ENCODE measurements at places on chromosomes 5 and 9.

DNA sequence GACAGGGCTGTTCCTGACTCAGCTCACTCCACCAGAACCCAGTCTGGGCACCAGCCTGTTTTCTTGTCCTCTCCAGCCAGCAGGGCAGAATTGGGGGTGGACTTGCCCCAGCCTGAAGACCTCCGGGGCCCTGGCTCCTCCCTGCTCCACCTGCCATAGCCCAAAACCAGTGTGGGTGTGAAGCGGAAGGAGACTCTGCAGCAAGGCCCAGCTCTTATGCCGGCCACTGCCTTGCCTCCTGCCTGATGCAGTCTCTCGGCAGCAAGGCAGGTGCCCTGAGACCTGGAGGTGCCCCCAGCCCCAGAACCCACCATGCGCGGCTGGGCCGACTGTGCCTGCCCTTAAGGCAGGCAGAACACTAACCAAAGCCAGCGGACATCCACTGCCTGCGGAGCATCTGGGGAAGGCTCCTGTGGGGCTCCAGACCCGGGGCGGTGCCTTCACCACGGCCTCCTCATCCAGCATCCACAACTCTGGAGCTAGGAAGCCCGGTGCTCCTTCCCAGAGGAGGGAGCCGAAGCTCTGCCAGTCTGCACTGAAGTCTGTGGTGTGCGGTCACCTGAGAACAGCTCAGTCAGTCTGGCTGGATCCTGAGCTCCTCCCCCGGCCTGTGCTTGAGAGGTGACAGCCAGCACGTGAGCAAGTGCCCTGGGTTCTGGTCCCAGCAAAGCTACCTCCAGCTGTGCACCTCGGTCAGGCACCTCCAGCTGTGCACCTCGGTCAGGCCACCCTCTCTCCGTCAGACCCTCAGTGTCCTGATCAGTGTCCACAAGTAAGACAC is 116.7 kb downstream of the ADAMTS2 start:
- DNase-seq = no peak

DNA sequence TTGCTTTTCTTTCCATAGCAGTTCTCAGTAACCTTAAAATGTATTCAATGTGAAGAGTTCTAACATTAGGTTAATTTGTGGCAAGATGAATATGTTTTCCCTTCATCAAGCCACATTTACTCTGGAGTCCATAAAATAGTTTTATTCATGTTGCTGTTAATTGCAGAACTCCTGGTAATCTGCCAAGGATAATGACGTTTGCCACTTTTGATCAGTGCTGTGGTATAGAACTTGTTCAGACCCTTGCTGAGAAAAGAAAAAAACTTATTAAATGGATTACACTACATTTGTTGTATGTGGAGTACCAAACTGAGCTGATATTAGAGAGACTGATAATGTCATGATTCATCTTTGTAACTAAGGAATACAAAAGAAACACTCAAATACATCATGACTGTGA is 212.4 kb upstream of the DMAC1 start:
- DNase-seq = peak; percentile 82

- no peak for DNase-seq
Observed at GRCh38 chr5:135213466-135214239, 179.6 kb upstream of the PITX1 start.

DNA sequence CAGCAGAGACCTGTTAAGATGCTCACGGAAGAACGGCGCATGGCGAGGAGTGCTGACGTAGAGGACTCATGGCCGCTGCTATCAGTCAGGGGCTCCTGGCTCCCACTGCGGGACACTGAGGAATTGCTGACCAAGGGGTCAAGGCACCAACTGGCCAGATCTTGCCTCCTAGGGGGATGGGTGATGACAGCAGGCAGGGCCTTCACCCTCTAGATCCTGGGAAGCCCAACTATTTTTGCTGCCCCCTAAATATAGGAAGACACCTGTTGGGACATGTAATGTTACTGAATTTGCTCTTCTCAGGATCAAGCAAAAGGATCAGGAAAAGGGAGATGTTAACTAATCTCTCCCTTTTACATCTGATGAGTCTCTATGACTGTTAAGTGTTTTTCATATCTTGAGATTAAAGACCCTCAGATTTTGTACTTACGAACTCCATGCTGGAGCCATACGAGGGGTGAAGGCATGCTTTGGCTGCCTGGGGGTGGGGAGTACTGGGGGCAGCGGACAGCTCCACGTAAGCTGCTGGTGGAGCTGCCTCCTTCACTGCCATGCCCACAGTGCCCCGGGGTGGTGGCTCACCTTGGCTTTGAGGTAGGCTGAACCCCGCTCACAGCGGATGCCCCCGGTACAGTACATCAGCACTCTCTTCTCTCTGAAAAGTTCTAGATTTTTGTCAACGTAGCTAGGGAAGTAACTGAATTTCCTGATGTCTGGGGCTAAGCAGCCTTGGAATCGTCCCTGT is 28.1 kb downstream of the TSTD2 start:
- no peak for DNase-seq

DNA sequence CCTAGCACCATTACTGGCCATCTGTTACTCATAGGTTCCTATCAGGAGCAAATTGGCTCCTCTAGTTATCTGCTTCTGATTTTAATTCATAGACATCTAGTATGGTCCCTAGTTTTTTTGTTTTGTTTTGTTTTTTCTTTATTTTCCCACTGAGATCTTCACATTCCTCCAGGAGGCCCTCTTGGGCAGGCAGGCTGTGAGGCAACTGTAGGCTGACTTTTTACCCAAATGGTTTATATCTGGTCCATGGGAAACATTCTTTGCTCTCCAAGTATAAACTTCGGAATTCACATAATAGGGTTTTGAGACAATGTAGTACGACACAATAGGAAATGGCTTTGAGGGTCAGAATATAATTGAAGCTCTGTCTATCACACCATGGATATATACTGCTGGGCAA is 250.9 kb upstream of the DAB2 start:
- DNase-seq = no peak

- no peak for DNase-seq
Observed at GRCh38 chr9:90827181-90827871, 25.7 kb downstream of the SYK start.

- DNase-seq = no peak
Observed at GRCh38 chr9:113853333-113853732, 22.8 kb upstream of the ZNF618 start.

DNA sequence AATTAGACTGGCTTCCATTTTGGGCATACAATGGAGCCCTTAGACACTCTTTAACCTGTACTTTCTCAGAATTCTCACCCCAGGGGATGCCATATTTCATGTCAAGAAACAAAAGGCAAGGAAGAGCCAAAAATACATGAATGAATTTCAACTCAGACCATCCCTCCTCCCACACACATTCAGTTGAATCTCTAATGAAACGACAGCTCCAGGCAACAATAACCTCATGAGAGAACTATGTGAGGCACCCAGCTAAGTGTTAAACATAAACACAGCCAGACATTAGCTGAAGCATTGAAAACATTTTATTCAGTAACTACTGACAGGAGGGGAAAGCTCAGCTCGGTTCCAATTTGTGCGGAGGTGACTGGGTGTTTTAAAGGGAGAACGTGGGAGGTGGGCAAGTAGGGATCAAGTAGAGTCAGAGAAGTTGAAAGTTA is 1359.1 kb upstream of the CDH9 start:
- no peak for DNase-seq

DNA sequence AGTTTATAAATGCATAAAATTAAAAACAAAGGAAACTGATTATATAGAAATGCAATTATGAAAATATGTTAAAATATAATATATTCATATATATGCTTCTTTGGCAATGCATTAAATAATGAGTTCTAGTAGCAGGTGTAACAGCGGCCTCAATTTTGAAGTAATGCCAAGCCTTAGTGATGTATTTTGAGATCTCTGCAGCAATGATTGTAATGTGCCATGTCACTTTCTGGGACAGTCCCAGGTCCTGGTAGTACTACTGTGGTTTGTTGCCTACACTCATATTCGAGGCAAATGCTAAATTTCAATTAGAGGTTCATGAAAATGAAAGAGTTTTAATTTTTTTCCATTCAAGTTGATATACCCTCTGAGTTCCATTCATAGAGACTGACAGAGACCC is 75.8 kb upstream of the ORM1 start:
- DNase-seq = no peak

DNA sequence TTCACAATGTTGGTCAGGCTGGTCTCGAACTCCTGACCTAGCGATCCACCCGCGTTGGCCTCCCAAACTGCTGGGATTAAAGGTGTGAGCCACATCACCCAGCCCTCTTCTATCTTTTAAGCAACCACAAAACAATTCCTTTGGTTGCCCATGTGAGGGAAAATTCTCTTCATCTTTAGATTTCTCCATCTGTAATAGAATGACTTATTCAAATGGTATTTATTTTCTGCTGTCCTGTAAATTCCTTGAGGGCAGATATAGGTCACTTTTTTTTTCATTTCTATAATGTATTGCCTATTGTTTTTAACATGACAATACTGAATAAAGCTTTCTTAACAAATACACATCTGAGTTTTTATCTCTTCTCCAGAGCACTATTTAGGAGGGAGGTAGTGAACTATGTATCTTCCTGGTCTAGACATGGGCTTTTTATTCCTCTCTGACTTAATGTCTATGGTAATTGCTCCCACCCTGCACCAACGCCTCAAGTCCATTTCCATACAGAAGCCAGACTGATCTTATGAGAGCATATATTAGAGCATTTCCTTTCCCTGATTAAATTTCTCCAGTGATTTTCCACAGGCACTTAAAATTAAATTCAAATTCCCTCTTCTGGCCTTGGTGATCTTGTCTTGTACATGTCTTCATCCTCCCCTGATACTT is 595.6 kb downstream of the CAAP1 start:
- no peak for DNase-seq

DNA sequence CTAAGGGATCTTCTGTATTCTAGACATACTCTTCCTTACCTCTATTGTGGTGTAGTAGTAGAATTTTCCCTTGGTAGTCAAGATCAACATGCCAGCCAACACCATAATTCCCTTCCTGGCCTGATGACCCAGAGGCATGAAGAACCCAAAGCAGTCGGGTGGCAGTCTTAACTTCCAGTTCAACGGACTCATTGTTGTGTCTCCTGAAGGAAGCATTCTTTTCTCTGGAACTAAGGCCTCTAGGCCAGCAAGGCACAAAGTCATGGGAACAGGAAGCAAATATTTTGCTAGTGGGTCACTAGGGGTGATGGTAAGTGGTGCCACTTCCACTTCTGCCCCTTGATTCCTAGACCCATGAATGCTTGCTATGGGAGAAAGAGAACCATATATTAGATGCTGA is 55.2 kb upstream of the DAPK1 start:
- DNase-seq = no peak

DNA sequence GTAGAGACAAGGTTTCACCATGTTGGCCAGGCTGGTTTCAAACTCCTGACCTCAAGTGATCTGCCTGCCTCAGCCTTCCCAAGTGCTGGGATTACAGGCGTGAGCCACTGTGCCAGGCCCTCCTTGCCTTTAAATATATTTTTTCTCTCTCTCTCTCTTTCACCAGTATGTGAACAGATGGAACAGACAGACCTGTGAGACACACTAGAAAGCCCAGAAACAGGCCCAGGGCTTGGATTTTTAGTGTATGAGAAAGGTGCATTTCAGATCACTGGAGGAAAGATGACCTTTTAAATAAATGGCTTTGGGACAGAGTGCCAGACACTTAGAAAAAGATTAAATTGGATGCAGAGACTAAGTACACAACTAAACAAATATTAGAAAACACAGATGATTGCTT is 3.1 kb downstream of the RASGEF1C start:
- DNase-seq = no peak

DNA sequence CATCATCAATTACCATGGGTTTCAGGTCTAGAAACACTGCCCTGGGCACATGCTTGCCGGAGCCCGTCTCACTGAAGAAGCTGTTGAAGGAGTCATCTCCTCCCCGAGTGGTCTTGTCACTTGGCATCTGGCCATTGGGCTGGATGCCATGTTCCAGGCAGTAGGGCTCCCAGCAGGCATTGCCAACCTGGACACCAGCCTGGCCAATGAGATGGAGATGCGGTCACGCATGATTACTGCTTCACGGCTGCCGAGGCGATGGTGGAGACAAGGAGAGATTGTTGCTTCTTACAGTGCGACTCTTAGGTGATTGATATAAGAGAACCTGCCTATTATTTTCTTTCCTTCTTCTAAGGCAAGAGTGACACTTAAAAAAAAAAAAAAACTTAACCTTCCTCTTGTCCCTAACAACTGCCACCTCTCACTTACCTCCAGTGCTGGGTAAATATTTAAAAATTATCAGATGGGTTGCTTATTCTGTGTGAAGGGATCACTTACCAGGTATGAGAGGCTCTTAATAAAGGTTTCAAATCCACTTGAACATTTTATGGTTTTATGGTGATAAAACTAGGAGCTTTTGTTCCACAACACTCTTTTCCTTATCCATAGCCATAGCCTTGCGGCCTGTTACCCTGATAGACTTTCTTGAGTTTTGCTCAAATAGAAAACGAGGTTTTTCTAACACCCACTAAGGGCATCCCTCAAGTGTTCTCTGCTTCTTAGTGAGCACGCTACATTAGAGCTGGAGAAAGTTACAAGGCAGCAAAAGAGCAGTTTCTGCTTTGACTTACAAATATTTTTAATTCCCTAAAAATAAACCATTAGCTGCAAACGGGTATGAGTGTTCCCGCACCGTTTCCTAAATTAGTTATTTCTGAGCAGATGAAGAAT is 41.2 kb downstream of the NIM1K start:
- no peak for DNase-seq

DNA sequence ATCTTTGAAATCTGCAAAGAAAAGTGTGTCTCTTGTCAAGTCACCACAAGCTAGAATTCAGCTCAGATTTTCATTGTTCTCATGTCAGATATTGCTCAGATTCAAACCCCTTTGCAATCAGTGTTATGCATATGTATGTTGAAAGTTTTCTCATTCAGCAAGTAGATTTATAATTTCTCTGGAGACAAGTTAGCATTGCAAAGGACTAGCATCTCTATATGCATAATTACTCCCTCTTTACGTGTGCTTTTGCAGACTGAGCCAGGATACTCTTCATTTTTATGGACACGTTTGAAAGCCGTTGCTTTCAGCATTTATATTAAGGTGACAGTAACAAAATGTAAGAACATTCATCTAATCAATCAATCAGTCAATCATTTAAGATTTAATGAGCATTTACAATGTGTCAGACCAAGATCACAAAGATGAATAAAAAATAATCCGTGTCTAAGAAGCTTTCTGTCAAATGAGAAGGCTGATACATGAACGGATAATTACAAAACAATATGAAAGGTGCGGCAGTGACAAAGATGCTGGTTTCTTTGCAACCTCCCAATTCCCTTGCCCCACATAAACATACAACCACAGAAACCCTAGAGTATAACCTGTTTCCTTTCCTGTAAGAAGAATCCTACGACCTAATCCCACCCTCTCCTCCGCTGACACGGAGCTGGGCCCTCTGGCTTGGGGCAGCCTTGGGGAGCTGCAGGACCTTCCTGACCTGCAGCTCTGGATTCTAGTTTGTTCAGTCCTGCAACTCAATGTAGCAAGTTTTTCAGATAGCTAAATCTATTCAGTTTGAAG is 14.9 kb downstream of the CFAP95 start:
- DNase-seq = no peak

- no peak for DNase-seq
Observed at GRCh38 chr5:95760273-95761191, 29.4 kb downstream of the RHOBTB3 start.

GRCh38 chr5:180296771-180297170 is 4.9 kb upstream of the MAPK9 start:
- no peak for DNase-seq

- no peak for DNase-seq
Observed at GRCh38 chr5:174430940-174431339, 293.4 kb upstream of the MSX2 start.

- DNase-seq = peak; percentile 69
Observed at GRCh38 chr5:155605920-155606319, 592.4 kb downstream of the KIF4B start.

All from NCI-H774 (cell line).